Stimulated activated CD8-positive, alpha-beta memory T cell treated with anti-CD3 and anti-CD28 coated beads, Interleukin-15, amount 100 ng/mL, for 1 hour (primary cell): ENCODE measurements at places on chromosomes 4 and X.

- DNase-seq, result no peak
These were observed 22.7 kb upstream of the PGRMC2 start for GRCh38 chr4:128310266-128310697.

DNA sequence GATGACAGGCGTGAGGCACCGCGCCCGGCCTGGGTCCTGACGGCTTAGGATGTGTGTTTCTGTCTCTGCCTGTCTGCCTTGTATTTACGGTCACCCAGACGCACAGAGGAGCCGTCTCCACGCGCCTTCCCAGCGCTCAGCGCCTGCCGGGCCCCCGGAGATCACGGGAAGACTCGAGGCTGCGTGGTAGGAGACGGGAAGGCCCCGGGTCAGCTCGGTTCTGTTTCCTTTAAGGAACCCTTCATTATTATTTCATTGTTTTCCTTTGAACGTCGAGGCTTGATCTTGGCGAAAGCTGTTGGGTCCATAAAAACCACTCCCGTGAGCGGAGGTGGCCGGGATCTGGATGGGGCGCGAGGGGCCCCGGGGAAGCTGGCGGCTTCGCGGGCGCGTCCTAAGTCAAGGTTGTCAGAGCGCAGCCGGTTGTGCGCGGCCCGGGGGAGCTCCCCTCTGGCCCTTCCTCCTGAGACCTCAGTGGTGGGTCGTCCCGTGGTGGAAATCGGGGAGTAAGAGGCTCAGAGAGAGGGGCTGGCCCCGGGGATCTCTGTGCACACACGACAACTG is 1.3 kb downstream of the SHOX start:
- DNase-seq, result no peak

DNA sequence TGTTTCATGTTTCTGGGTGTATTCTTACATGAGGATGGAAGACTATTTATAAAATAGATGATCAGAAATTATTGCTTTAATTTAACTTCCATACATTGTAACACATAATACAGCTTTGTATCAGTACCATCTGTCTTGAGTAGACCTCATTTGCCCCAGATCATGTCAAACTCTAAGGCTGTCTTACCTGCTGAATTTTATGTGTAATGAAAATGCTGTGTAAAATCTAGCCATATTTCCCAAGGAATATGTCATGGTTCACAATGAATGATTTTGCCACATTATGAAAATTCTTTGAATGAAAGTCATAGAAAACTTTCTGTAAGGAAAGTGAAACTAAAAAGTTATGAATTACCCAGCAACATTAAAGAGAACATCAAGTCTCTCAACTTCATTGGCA is 7.4 kb downstream of the BDH2 start:
- DNase-seq, result no peak

DNA sequence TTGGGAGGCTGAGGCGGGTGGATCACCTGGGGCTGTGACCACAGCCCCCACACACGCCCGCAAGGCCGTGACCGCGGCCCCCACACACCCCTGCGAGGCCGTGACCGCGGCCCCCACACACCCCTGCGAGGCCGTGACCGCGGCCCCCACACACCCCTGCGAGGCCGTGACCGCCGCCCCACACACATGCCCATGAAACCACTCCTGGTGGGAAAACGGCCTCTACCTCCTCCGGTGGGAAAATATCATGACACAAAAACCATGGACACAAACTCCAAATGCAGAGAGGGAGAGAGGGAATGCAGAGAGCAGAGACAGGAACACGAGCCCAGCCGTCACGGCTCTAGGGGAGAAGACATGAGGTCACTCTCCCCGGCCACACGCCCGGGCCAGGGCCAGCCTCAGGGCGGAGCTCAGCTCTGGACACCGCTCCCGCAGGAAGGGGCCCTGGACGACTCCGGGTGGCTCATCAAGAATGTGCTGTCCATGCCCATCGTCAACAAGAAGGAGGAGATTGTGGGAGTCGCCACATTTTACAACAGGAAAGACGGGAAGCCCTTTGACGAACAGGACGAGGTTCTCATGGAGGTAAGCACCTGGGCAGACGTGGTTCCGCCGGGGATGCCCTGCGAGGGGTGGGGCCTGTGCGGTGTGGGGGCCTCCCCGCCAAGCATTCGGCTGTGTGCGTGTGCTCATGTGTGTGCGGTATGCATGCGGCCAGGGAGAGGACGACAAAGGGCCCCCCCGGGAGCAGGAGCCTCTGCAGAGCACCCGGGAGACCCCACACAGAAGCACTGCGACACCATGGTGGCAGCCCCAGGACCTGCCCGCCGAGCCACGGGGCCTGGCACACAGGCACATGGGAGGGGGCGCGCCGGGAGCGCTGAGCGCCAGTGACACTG is 17.4 kb downstream of the ATP5ME start:
- no peak for DNase-seq

DNA sequence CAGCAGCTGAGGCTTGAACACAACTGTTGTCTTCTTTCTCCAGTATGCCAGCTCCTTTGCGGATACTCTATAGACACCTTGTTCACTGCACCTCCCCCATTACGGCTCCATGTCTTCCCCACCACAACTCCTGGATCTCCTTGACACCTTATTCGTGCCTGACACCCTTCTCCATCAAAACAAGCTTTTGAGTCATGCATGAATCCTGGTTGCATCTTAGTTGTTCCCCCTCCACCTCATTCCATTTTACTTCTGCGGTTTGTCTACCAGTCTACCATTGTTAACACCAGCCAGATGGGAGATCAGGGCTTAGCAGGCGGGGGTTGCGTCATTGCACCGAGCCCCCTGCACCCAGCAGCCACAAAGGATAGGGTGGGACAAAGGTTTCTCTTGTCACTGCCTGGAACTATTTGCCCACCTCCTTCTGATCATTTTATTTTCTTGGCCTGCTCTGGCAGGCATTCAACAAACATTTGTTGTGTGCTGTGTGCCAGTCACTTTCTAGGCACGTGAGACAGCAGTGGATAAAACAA is 2.0 kb upstream of the CDK16 start:
- DNase-seq, result no peak

GRCh38 chrX:28639451-28639850 is 52.2 kb downstream of the IL1RAPL1 start:
- no peak for DNase-seq

DNA sequence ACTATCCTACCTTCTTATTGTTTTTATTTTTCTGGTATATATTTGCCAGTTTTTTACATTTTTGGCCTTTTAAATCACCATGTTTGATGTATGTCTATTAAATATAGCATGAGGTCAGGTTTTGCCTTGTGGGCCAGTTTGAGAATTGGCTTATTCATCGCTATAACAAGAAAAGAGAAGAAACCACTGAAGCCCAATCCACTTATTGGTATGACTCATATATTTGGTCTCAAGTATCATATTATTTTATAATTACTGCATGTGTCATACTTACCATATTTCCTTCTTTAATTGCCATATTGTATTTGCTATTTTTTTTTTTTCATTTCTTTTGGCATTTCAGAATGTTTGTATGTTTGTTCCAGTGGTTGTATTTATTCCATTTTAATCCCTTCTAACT is 99.3 kb downstream of the IRF2 start:
- no peak for DNase-seq

DNA sequence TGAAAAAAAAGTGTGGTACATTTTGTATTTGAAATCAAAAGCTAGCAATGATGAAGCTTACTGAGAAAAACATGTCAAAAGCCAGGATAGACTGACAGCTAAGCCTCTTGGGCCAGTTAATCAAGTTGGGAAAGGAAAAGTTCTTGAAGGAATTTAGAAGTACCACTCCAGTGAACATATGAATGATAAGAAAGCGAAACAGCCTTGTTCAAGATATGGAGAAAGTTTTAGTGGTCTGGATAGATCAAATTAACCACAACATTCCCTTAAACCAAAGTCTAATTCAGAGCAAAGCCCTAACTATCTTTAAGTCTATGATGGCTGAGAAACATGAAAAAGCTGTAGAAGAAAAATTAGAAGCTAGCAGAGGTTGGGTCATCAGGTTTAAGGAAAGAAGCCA is 268.3 kb downstream of the PDHA2 start:
- DNase-seq, result no peak

DNA sequence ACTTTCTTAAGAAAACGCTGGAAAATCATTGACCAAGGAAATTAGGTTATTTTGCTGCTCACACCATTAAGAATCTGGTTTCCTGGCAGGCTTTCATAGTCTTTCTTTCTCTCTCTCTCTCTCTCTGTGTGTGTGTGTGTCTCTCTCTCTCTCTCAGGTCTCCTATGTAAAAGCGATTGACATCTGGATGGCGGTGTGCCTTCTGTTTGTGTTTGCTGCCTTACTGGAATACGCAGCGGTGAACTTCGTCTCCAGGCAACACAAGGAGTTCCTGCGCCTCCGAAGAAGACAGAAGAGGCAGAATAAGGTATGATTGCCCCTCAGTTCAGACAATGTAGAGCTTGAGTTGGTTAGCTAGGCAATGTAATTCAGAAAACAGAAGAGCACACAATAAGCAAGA is 161.2 kb downstream of the GLRA2 start:
- DNase-seq, result no peak

GRCh38 chr4:125677665-125678307 is 363.0 kb downstream of the FAT4 start:
- no peak for DNase-seq

GRCh38 chrX:138765051-138765450 is 53.5 kb upstream of the FGF13 start:
- DNase-seq, result no peak

- DNase-seq, result no peak
These were observed 154.0 kb upstream of the AADAT start for GRCh38 chr4:170243662-170244288.

DNA sequence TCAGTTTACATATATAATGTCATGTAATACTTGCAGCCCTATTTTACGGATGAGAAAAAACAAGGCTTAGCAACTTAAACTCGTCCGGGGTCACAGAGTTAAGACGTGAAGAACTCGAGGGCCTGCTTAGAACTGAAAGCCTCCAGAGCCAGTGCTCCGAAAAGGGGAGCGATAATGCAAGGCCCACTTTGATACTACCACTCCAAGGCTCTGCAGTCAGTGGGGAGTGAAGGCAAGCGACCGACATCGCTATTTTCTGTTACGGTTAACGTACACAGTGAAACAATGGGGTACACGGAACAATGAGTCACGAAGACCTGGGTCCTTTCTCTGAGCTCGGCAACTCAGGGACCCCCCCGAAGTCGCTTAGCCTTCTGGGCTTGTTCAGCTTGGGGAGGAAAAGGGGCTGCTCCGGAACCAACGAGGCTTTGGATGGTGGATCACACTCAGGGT is 965 bp downstream of the PPA2 start:
- DNase-seq, result no peak

GRCh38 chr4:1405636-1406393 is 427 bp downstream of the NKX1-1 start:
- no peak for DNase-seq

DNA sequence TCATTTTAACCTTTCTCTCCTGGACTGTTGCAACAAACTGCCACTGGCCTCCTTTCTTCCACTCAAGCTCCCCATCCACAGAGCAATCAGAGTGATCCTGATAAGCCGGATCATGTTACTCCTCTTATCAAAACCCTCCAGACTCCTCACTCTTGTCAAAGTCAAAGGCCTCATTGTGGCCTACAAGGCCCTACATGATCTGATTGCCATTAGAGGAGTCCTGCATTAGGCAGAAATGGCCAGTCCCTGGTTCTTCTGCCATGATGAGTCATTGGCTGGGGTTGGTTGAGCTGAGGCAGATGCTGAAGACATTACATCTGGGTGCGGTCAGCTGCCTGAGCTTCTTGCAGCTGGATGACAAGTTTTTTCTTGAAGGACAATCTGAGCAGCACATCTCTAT is 32.7 kb upstream of the CASK start:
- no peak for DNase-seq

DNA sequence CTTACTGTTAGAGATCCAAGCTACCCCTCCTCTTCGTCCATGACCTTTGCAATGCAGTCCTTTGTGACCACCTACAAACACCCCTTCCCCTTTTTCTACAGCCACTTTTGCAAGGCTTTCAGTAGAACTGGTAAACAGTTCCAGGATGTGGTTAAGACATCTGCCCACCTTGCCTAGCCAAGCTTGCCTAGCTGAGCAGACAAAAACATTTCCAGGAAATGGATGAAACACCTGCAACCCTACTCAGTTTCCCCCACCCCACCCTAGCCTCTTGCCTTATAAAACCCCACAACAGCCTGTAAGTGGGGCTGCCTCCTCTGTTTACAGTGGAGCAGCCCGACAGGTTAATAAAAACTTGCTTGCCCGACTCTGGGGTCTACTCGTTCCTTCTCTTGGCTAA is 133.8 kb downstream of the ZC4H2 start:
- no peak for DNase-seq

GRCh38 chrX:66675541-66675940 is 36.7 kb upstream of the EDA2R start:
- DNase-seq, result no peak

- no peak for DNase-seq
These were observed 190.6 kb upstream of the TTC29 start for GRCh38 chr4:147136310-147136709.

- DNase-seq, result no peak
These were observed 42.3 kb downstream of the RASL11B start for GRCh38 chr4:52904421-52904820.

DNA sequence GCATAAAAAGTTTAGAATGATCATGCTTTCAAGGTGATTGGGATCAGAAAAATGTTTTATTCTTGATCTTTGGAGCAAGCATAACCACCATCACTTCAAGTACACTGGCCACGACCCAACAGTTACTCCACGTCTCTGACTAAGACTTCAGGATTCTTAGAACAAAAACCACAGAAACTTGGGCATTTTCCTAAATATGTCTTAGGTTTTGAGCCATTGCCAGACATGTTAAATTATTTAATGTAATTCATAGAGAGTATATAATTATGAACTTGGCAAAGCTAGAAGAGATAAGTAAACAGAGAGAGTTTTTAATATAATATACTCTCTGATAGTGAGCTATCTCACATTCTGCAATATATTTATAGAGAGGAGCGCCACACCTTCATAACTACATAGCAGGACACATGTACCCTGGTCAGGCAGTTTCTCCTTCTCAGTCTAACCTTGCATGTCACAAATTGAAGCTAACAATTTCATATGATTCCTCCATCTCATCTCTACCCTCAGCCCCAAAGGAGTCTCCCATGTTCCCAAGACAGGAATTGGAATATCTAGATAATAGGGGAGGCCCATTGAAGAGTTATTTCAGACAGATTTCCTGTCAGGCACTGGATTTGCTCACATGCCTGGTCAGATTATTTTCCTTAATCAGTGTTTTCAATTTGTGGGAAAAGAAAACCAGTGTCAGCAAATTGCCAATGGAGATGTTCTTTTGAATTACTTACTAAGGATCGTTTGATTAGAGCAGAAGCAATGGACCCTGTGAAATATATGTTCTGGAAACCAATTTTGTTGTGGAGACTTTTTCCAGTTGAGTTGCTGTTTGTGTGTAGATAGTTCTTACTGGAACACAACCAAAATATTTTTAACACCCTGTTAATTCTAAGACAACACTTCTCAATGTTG is 61.7 kb upstream of the GUCY1A1 start:
- no peak for DNase-seq

GRCh38 chrX:10795721-10796120 is 175.3 kb upstream of the MID1 start:
- no peak for DNase-seq

- DNase-seq, result no peak
These were observed 286.8 kb downstream of the CBLL2 start for GRCh38 chrX:22559506-22559905.
